ENCODE measurements at places on chromosomes 5 and 9.

GRCh38 chr9:123353041-123353440 lies 3.0 kb upstream of the CRB2 start:
- no peak for DNase-seq

- no peak for DNase-seq
Observed at GRCh38 chr9:137891588-137892423, 14.2 kb downstream of the CACNA1B start.

GRCh38 chr5:66694036-66694435 lies 97.8 kb downstream of the MAST4 start:
- no peak for DNase-seq

GRCh38 chr5:171997011-171997410 lies 9.4 kb downstream of the FBXW11 start:
- DNase-seq, result no peak

- no peak for DNase-seq
Observed at GRCh38 chr9:124120272-124120671, 108.7 kb downstream of the LHX2 start.

DNA sequence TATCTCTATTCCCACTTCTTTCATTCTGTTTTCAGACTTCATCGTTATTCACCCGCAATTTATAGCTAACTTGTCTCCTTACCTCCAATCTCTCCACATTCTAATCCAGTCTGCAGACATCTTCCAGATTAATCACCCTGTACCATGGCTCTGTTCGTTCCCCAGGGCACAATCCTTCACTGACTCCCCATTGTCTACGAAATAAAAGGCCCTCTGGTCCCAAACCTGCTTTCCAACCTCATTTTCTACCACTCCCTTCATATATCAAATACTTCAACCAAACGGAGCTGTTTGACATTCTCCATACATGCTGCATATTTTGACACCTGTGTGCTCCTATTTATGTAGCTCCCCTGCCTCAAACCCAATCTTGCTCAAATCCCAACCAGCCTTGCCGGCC lies 1720.6 kb upstream of the WWC1 start:
- DNase-seq, result no peak

GRCh38 chr5:14595891-14596290 lies 14.3 kb downstream of the OTULINL start:
- no peak for DNase-seq

DNA sequence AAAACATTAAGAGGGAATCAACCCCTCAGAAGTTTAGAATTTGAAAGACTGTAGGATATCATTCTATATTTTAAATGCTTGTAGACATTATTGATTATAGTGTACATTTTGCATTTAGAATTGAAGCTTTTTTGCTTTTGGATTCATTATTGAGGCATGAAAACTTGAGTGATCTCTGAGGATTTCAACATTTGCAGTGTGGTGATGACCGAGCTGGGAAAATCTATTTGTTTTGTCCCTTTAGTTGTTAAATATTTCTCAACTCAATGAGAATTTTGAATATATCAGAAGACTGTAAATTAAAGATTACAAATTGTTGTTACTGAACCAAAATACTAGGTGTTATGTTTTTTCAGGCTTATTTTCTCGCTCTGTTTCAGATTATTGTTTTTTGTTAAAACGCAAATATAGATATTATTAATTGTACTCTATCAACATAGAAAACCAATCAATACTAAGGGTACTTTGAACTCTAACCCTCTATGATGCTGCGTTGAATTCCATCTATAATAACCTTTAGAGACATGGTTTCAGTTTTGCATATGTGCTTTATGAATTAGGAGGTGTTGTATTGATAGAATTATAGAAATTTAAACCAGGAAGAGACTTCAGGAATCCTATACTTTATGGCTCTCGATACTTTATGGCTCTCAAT lies 19.3 kb upstream of the DMRTA1 start:
- no peak for DNase-seq

DNA sequence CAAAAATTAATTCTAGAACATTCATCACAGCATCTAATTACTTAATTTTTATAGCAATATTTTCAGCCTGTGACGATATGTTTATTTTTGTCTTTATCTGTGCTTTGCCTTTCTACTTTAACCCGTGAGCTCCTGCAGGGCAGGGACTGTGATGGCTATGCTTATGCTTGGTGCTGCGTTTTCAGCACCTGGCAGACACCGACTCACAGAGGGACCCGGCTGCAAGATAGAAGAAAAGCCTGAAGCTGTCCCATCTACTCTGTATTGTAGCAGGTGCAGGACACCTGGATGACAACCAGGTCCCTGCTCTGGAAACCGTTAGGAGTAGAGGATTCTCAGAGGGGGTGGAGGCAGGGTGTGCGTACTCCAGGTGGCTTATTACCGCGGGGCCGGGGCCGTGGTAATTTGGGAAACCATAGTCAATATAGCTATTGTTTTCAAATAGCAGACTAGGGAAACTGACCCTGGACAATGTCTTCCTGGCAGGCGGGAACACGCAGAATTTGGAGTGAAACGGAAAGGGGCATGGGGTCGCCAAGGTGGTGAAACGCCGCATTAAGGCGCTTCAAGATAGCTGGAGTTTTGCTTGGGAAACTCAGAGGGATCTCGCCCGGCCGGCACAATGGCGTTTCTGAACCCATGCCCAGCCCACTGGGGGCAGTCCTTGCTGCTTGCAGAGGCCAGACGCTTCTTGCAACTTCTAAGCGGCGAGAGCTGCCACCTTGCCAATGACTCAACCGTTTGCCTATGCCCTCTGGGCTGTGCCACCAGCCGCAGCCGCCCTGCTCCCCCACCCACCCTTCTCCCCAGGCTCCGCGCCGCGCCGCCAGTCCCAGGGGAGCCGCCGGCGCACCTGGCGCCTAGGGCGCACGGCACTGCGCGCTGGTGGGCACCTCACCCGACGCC lies 140.1 kb upstream of the PALM2AKAP2 start:
- peak; percentile 4 for DNase-seq

GRCh38 chr9:1050125-1050895 lies at the start of gene DMRT2:
TSS of gene DMRT2 (plus strand) at chr9:1050357. CDS start at chr9:1051614, 1,257 bp downstream.
- DNase-seq, result peak; percentile 61

All from fibroblast of the aortic adventitia (primary cell).